ENCODE measurements at places on chromosomes 5 and 9.

- no peak for DNase-seq
Observed at GRCh38 chr5:81782811-81783210, 31.9 kb upstream of the SSBP2 start.

GRCh38 chr5:93054424-93055163, 526.4 kb downstream of the NR2F1-AS1 start:
- no peak for DNase-seq

DNA sequence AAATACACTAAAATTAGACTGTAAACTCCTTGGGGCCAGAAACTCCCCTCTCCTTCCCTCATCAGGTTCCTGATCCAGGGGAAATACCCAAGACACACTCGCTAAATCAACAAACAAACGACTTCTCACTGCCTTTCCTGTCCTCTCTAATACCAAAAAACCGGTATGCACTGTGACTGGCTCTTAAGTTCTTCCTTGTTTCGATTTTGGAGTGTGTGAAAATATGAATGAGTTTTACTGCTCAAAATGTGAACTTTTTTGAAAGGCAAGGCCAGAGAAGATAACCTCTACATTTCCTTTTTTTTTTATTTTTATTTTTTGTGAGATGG, 81.1 kb upstream of the EPB41L4B start:
- DNase-seq = no peak

DNA sequence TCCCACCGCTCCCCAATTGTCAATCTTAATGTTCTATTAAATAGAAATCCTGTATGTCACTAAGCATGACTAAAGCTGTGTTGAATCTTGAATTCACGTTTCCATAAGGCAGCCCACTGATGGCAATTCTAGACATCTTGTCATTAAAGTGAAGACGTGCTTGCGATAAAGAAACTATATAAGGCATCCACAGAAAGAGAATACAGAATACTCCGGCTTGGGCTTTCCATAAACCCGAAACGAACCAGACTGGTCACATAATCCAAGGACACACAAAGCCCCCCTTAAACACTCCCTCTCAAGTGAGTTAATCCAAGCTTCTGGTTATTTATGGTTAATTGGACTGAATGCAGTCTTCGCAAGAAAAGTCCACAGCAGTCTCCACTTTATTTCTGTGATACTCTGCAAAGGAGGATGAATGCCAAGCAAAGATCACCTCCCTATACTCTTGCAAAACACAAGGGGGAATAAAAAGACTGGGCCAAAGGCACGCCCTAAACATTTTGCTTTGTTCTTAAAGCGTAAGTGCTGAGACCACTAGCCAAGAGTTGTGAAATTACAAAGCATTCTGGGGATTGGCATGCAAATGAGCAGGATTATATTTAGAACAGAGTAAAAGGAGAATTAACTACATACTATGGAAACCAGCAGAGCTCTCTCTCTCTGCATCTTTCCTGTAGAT, 54.7 kb downstream of the DPYSL3 start:
- DNase-seq = no peak

DNA sequence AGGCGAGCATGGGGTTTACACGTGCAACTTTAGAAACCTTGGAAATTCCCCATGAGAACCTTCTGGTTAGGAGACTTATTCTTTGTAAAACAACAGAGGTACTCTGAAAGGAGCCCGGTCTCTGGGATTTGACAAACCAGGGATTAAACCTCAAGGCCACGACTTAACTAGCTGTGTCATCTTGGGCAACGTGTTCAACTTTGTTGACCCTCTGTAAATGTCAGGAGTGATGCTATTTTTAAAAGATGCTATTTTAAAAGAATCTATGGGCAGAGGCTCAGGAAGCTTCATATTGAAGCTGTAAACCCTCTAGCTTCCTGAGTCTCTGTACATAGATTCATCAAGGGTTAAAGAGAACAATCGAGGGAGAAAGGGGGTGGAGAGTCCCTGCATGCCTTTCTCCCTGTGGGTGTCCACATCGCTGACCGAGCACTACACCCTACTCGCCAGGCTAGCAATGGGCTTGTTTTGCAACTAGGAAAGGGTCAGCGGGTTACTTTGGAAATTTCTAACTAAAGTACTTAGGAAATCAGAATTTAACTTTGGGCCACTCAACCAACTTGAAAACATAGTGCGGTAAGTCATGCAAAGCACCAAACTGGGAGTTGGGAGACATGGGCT, 2.1 kb downstream of the SLC36A2 start:
- DNase-seq = no peak

DNA sequence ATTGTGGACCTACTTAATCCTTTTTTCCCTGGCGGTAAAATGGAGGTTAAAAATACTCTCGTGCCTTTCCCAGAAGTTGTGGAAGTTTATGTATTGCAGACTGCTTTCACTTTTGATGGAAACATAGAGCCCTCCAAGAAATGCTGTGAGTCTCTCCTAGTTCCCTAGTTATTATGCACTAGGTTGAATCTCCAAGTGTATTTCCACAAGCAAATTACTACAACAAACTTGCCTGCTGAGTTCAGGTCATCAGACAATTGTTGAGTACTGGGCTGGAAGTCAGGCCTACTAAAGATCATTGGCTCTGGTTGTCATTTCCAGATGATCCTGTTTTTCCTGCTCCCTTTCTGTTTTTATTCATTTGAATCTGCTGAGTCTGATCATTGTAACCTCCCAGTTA, 104.1 kb downstream of the CD180 start:
- peak; percentile 18 for DNase-seq

DNA sequence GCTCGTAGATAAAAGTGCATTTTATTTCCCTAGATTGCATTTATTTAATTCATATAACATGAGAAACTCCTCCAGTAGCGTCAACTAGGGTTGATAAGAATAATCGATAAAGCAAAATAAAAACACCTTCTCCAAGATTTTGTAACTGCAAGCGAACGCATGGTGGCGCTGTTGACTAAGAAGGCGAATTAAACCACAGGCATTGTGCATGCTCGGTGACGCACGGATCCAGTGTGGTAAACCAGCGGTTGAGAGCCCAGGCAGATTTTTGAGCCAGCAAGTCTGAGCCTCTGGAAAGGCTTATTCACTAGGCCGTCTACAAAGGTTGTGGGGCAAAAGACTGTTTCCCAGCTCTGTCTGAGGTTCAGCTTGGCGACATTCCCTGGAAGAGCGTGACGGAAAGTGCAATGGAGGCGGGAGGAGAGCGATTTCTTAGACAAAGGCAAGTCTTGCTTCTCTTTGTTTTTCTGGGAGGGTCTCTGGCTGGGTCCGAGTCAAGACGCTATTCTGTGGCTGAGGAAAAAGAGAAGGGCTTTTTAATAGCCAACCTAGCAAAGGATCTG, at the start of gene PCDHB3:
TSS of gene PCDHB3 (plus strand) at position 231 of the 563 bp plus-strand sequence. CDS start at position 408, 177 bp downstream.
- no peak for DNase-seq

- DNase-seq = no peak
Observed at GRCh38 chr5:113337515-113338415, 97.0 kb downstream of the TSSK1B start.

GRCh38 chr9:6758248-6758497, 400 bp downstream of the KDM4C start:
- no peak for DNase-seq
